ENCODE measurements at places on chromosomes 7 and 10.

DNA sequence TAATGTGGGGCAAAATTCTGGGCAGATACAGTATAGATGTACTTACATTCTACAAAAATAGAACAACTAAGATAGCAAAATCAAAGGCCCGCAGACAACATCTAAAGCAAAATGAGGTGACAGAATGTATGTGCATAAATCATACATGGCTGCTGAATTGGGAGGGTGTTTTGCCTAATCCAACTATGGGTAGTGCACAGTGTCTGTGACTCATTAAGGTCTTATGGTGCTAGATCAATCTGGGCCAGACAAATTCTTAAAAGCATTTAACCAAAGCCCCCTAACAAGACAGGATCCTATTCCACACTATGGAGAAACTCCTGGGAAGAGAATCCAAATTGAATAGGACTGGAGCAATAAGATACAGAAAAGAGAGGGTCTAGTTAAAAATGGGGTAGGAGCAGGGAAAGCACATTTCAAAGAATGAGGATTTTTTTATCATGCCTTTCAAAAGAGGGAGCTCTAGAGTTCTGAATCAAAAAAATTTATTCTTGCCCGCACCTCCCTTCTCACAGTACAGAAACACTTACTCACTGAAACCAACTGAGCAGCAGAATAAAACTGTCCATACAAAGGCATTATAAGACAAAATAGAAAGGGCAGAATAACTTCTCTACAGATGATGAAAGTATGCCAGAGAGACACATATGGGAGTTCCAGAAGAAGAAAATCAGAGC is 181.3 kb downstream of the RNLS start:
- DNase-seq = no peak

DNA sequence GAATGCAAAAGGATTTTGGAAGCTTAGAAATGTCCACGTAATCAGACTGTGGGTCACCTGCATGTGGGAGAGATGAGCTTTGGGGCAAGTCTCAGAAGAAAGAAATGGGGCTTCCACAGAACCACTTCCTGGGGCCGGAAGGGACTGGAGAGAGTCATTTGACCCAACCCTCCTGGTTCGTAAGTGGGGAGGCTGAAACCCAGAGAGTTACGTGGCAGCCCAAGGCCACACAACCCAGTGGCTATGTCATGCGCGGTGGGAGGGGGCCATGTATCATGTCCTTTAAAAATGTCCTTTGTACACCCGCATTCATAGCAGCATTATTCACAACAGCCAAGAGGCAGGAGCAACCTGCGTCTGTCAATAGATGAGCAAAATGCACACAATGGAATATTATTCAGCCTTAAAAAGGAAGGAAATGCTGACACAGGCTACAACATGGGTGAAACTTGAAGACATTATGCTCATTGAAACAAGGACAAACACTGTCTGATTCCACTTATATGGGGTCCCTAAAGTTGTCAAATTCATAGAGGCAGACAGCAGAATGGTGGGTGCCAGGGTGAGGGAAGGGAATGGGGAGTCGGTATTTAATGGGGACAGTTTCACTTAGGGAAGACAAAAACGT is 15.1 kb downstream of the CAMK2B start:
- no peak for DNase-seq

GRCh38 chr7:111096997-111097396 is 6.1 kb downstream of the LRRN3 start:
- no peak for DNase-seq

DNA sequence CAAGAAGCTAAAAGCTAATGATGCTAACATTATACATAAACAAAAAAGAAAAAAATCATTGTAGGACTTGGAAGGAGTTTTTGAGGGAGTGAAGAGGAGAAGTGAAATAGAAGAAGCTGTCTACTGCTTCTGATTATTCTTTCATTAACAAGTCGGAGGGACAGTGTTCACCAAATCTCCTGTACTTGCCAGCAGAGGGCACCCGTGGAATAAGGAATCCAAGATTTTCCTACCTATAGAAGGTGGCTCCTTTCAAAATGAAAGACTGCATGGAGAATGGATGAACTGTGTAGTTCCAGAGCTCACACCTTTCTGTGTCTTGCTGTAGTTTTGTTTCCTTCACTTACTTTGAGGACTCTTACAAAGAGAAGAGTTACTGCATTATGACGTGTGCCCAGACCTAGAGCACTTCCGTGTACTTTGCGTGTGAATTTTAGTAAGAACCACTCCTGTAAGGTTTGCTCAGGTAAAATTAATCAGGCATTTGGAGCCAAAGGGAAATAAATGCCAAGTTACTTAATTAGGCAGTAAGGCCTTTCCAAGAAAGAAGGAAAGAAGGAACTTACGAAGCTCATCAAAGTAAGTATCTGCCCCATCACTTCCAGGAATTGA is 145.1 kb downstream of the SEMA3D start:
- DNase-seq = peak; percentile 75

GRCh38 chr10:7788639-7789286 is 786 bp downstream of the ATP5F1C start:
- DNase-seq = no peak

DNA sequence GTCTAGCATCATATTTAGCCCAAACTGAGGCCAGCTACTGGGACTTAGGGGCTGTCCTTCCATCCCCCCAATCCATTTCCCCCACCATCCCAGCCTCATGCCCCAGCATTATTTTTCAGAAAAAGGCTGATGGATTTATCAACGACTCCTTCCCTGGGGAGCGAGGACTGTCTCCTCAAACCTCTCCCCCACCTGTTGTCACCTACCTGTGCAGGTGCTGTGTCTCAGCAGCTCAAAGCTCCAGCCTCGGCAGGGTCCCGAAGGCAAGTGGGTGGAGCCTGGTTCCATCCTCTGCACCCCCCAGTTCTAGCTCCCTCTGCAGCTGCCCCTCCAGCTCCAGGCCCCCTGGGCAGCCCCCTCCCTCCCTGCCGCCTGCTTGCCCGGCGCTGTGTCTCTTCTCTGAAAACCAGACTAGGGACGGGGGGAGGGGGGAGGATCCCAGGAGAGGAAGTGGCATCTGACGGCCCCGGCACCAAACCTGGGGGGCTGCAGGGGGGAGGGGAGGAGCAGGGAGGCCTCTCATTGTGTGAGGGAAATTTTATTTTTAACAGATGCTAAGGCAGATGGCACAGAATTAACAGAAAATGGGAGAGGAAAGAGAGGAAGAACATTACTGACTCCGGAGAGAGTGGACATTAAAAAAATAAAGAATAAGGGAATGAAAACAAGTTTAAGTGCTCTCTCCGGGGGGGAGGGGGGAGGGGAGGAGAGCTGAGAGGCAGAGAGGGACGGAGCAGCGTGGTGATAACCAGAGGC is 61.7 kb upstream of the PAX2 start:
- no peak for DNase-seq

- no peak for DNase-seq
Measured at GRCh38 chr10:71542478-71542877, 145.8 kb downstream of the CDH23 start.

GRCh38 chr10:62844280-62845011 is 28.3 kb upstream of the EGR2 start:
- DNase-seq = no peak

GRCh38 chr10:113957013-113957412 is 86.7 kb upstream of the ADRB1 start:
- no peak for DNase-seq

Measured in NCI-H1092 (cell line).